Activated CD8-positive, alpha-beta T cell treated with anti-CD3 and anti-CD28 coated beads for 36 hours (primary cell): ENCODE measurements at places on chromosomes 7 and 10. TPM values are rescaled to one million over a fixed set of nuclear protein-coding genes. Genes with fewer than 3 reads are reported as not detected.

The GIMAP4 gene
- 97.8 TPM for total RNA-seq

DNA sequence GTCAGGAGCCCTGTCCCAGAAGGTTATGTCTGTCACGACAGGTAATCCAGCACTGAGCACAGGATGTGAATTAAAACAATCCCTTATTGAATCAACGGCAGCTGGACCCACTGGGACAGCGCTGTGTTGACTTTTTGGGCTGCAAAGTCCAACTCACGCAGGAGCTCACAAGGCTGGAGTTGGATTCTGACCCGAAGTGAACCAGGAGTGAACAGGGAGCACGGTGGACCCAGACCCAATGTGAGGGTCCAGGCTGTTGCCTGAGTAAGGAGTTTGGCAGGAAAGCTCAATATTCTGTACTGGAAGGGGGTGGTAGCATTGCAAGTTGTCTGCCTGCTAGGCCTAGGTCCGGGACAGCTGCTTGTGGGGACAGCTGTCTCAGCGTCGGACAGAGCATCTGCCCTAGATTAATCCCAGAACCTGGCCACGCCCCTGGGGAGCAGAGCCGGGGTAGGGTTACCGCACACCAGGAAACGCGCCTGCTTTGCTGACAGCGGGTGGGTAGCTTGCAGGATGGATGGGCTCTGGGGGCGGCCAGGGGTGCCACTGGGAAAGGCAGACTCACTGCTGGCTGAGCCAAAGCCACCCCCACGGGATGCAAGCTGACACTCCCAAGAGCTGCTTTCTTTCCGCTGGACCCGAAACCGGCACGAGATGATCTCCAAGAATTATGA, 24.0 kb downstream of the COL26A1 start:
- H3K4me3 ChIP-seq = no peak overlapping the region
- H3K27ac ChIP-seq = no peak overlapping the region
- no peak for DNase-seq
- no peaks in the 10 kb centered on the region for H3K36me3 ChIP-seq
- no peaks in the 10 kb centered on the region for H3K27me3 ChIP-seq

DNA sequence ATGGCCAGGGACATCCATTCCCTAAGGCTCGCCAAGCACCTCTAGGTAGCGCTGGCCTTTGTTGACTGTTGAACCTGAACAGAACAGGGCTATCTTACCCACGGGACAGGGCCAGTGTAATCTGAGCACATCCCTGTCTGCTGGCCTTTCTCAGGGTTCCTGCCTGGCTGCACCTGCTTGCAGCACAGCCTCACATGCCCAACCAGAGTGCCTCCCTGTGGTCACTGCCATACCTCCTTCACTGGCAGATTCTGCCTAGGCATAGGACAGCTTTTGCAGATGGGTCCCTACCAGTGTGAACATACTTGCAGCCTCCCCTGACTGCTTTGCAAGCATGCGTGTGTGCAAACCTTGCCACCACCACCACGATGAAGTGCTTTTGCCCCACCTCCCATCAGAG, 15.8 kb upstream of the LIPN start:
- no peak for DNase-seq
- H3K4me1 ChIP-seq = peaks cover 2% of the 10 kb centered on the region
- no peaks in the 10 kb centered on the region for H3K36me3 ChIP-seq
- peaks cover 12% of the 10 kb centered on the region for H3K27me3 ChIP-seq
- H3K4me3 ChIP-seq = no peak overlapping the region

DNA sequence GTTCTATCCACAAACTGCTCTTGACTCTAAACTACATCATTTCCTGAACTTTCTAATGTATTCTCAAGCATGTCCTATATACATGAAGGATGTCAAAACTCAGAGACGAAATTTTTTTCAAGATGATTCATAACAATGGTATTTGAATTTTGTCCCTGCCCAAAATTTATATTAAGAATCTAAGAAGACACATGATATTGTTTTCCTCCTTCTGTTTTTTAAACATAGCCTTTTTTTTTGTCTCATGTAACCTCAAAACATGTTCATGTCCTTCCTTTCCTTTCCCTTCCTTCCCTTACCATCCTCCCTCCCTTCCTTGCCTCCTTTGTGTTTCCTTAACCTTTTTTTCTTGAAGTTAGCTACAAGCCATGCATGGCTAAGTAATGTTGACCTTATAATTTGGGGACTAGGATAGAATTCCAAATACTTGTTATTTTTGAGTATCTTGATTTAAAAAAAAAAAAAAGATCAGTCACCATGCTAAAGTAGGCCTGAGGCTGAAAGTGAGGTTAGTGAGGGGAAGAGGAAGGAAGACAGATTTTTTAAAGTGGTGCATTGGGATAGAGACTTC, 163.0 kb downstream of the SUGCT start:
- no peak overlapping the region for H3K27ac ChIP-seq
- no peak for DNase-seq
- no peak overlapping the region for H3K4me3 ChIP-seq
- H3K36me3 ChIP-seq = no peaks in the 10 kb centered on the region
